Astrocyte (in vitro differentiated cells and primary cell): ENCODE measurements at places on chromosomes 3 and 15.
A peak's percentile ranks its signal among the peaks of the same experiment; 100 is the strongest.

DNA sequence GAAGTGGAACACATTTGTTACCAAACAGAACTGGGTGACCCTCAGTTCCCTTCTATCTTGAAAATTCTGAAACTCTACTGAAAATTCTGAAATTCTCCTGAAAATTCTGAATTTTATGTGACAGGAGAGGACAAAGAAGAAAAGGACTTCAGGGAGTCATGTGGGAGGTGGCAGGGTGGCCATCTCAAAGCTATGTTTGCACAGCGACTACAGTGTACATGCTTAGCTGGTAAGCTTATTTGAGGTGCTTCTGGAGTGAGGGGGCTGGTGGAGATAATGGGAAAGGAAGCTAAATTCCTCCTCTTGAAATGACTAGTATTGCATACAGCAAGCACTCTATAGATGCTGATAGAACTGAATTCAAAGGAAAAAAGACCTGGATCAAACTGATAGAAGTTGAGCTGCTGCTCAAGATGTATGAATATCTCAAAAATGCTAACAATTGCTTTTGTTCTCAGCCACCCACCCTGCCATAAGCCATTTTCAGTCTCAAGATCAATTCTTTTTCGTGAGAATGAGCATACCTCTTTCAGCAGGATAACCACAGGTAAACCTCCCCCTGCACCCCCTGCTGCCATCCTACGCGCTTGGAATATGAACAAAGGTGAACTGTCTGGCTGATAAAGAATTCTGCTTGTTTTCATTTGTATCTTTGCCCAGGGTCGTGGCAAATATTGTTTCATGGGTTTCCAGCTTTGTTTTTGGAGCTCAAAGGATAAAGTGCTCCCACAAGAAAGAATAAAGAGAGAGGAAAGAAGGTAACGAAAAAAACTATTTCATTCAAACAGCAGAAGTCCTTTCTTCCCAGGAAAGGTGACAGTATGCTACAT is 16.6 kb upstream of the ARHGEF3 start:
- DNase-seq = no peak

DNA sequence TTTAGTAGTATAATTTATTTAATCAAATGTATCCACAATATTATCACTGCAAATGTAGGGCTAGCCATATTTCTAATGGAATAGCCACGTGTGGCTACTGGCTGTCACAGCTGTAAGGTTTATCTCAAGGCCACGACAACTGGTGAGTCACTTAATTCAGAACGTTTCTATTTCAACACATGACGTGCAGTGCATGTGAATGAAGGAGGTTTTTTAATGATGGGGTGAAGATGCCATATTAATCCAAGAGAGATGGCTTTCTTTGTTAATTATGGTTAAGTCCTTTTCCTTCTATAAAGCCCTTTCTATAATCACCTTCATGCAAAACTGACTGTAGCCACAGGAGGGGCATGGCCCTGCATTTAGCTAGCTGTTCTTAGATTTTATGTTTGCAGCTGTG is 212.0 kb downstream of the FEZF2 start:
- peak; percentile 59 for DNase-seq

- no peak for DNase-seq
These were observed 48.8 kb downstream of the PSMD6 start for GRCh38 chr3:63974451-63974850.

DNA sequence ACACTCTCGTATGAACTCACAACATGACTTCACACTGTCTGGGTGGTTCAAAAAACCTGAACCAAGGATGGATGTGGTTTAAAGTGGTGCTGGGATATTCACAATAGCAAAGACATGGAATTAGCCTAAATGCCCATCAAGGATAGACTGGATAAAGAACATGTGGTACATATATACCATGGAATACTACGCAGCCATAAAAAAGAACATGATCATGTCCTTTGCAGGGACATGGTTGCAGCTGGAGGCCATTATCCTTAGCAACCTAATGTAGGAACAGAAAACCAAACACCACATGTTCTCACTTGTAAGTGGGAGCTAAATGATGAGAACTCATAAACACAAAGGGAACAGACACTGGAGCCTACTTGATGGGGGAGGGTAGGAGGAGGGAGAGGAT is 3.3 kb upstream of the PRSS50 start:
- DNase-seq = no peak

DNA sequence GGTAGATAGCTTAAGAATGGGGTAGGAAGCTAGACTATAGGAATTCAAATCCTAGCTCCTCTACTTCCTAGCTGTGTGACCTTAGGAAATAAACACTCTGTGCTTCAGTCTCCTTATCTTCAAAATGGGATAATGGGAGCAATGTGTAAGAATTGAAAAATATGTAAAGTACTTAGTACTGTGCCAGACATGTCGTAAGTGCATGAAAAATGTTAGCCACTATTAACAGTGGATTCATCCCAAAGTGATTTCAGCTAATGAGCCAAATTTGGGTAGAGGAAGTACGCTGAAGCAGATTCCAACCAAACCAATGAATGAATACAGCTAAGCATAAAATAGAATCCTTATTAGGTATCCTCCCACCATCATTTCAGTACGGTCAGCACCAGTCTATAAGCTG is 192.1 kb downstream of the RORA start:
- peak; percentile 86 for DNase-seq

- DNase-seq = peak; percentile 77
These were observed 27.2 kb downstream of the AQR start for GRCh38 chr15:34942363-34942762.
